ENCODE measurements at places on chromosomes 12 and 14.

DNA sequence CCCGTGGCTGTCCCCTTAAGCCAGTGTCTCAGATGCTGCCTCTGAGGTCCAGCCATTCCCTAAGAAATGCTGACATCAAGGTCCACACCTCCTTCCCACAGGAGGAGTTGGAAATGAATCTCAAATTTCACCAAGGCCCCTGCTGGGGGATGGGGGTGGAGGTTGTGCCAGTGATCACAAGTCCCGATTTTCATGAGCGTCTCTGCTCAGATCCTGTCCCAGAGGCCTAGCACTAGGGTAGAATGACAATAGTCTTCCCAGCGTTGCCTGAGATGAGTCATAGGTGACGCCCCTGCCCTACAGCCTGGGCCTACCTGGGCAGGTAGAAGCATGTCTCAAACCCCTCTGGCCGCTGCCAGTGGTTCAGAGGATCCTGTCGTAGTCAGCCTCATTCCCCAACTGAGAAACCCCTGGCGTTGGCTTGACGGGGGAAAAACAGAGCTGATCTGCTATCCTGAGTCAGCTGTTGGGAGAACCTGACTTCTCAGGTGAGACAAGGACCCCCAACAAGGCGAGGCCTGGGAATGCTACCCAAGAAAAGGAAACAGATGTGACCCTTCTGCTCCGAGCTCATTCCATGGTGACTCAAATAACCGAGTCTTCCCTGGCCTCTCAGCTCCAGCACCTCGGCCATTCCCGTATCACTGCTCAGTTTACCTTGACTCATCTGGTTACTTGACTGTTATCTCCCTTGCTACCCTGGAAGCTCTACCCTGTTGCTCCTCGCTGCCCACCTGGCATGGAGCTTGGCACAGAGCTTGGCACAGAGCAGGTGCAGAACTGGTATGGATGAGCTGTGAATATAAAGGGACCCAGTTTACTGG lies 21.8 kb upstream of the SPPL3 start:
- no peak for DNase-seq

GRCh38 chr12:65740873-65741600 lies 83.2 kb upstream of the HMGA2 start:
- DNase-seq, result peak; percentile 86

GRCh38 chr12:124537525-124538193 lies 29.8 kb downstream of the NCOR2 start:
- DNase-seq, result no peak

DNA sequence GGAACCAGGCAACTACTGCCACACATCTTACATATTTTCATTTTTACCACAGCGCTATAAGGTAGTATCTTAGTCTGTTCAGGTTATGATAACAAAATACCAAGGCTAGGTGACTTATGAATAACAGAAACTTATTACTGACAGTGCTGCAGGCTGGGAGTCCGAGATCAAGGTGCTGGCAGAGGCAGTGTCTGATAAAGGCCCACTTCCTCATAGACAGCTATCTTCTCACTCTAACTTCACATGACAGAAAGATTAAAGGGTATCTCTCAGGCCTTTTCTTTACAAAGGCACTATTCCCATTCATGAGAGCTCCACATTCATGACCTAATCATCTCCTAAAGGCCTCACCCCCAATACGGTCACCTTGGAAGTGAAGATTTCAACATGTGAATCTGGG lies 59.8 kb upstream of the MDM1 start:
- no peak for DNase-seq

- no peak for DNase-seq
These were observed 5.6 kb downstream of the CNIH1 start for GRCh38 chr14:54435500-54435981.

GRCh38 chr12:68967046-68967445 lies 34.1 kb upstream of the CPM start:
- no peak for DNase-seq

- DNase-seq, result no peak
These were observed 10.0 kb downstream of the SFSWAP start for GRCh38 chr12:131720921-131721320.

- no peak for DNase-seq
These were observed 86.5 kb downstream of the PDZRN4 start for GRCh38 chr12:41274643-41275042.

DNA sequence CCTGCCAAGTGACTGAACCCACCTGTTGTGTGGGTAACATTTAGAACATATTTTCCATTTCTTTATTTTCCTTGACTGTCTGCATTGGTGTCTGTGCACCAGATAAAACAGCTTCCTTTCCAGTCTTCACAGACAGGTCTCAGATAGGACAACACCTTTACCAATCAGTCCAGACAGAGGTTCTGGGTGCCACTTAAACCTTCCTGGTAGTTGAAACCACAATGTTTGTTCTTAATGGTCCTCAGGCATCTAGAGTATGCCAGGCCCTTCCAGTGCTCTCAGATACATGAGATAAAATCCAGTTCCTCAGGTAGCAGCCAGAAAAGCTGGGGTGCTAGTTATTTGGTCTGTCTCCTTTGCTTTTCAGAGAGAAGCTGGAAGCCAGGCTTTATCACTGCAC lies 7.0 kb upstream of the CLEC2D start:
- no peak for DNase-seq

DNA sequence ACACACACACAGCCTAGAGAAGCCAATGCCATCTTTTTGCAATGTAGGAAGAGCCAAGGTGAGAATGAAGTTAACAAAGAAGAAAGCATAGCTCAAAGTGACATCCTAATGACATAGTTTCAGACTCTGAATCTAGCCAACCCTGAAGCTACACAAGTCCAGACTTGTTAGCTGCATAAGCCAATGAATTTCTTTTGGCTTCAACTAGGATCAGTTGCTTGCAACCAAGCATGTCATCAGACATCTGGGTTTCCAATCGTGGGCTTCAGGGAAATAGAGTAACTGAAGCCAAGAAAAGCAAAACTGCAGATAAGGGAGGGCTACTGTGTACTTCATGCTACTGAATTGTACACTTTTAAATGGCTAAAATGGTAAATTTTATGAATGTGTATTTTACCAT lies 4.4 kb upstream of the GPHN start:
- no peak for DNase-seq

DNA sequence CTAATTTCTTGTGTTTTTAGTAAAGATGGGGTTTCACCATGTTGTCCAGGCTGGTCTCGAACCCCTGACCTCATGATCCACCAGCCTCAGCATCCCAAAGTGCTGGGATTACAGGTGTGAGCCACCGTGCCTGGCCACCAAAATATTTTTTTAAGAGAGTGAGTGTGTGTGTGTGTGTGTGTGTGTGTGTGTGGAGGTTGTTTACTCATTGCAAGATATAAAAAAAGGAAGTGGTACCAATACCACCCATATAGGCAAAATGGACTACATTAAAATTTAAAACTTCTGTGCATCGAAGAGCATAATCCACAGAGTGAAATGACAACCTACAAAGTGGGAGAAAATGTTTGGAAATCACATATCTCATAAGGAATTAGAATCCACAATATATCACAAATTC lies 15.5 kb upstream of the CLEC2A start:
- no peak for DNase-seq

DNA sequence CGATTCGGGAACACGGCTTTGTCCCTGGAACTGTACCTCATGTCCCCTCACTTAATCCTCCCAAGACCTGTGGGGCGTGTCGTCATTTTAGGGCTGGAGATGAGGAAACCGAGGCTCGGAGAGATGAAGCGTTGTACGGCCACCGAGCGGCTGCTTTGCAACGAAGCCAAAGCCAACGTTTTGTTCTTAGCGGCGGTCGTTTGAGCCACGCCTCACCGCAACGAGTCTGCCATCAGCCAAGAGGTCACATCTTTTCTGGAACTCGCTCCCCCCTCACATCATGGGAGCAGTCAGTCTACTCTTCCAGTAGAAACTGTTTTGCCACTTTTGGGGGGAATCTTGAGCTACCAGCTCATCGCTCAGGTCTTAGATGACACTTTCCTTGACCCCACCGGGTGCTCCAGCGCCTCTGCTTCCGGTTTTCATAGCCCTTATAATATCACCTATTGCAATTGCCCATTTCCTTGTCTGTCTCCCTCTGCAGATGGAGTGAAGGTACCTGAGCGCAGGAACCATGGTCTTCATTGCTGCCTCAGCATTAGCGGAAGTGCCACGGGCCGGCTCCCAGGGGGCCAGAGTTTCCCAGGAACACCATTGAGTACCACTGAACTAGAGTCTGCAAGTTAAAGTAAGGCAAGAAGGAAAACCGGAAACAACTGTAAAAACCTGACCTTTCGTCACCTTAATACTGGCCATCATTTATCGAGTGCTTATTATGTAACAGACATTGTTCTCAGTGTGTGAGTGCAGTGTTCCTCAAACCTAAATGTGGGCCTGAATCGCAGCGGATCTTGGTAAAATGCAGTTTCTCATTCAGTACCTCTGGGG lies 19.6 kb downstream of the NINJ2 start:
- DNase-seq, result no peak

DNA sequence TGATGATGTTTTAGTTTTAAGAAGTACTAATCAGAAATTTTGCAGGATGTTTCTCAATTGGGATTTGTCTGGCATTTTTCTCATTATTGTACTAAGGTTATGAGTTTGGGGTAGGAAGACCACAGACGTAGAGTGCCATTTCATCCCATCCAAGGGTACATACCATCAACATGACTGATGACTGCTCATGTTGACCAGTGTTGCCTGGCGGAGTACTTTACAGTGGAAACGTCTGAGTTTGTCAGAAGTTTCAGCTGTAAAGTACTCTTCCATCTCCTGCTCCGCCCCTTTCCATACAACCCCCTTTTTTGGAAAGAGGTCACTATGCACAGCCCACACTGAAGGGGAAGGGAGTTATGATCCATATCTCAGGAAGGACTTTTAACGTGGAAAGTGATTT lies 74.2 kb downstream of the RCOR1 start:
- DNase-seq, result no peak

- no peak for DNase-seq
These were observed 169.4 kb downstream of the FOXN3 start for GRCh38 chr14:89247457-89248122.

DNA sequence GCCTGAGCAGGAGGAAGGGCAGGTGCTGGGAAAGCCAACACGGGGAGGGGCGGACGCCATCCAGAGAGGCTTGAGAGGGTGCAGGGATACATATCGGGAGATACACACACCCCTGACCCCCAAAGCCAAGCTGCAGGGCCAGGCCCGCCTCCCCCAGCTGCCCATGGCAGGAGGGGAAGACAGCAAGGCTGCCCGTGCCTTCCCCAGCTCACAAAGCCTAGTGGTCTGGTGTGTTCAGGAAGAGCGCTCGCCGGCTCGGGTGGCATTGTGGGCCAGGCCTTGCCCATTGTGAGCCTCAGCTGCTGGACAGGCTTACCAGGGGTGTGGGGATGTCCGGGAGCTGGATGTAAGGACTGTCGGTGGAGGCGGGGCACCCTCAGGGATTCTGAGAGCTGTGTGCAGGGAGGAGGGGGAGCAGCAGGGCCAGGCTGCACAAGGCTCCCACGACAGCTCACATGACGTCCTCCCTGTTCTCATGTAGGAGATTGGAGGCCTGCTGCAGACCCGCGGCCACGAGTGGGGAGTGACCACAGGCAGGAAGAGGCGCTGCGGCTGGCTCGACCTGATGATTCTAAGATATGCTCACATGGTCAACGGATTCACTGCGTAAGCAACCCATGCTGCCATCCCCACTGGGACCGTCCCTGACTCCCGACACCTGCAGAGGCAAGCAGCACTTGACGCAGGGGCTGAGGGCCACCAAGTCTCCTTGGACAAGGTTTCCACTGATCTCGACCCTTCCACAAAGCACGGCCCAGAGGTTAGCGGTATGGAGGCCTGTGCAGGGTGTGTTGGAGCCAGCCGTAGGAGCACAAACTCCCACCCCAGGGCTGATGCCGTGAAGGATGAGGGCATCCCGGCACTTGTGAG lies 10.1 kb upstream of the SIVA1 start:
- no peak for DNase-seq

DNA sequence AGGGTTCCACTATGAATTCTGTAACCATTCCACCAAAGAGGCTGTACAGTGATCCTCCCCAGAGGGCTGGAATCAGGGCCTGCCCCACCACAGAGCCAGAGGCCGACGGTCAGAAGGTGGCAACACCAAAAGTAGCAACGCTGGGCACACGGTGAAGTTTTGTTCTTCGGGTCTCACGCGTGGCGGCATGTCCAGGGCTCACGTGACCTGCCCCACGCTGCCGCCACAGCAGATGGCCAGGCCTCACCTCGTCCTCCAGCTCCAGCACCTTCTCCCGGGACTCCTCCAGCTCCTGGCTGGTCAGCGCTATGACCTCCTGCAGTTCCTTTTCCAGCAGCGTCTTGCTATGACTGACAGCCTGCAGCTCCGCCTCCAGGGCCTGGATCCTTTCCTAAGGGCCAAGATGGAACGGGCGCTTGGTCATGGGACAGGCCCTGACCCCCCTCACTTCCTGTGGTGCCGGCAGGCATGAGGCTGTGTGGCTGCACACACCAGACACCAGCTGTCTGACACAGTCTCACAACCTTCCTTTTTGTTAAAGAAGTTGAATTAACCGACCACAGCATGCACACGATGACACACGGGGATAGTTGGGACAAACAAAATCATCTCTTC lies 22.4 kb upstream of the ANKLE2 start:
- no peak for DNase-seq

GRCh38 chr14:90379106-90379505 lies 17.7 kb upstream of the CALM1 start:
- DNase-seq, result no peak

DNA sequence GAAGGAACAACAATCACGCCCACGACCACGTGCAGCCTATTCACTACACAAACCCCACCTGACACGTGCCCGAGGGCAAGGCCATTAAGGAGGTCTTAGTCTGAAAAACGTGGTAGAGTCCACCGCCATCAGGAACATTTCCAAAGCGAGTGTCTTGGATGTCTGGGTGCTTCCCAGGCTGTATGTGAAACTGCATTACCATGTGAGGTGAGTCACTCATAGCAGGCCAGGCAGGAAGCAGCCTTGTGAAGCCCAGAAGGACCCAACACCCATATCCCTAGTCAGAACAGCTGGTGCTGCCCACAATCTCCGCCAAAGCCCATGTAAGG lies 3.3 kb upstream of the KRT79 start:
- no peak for DNase-seq

DNA sequence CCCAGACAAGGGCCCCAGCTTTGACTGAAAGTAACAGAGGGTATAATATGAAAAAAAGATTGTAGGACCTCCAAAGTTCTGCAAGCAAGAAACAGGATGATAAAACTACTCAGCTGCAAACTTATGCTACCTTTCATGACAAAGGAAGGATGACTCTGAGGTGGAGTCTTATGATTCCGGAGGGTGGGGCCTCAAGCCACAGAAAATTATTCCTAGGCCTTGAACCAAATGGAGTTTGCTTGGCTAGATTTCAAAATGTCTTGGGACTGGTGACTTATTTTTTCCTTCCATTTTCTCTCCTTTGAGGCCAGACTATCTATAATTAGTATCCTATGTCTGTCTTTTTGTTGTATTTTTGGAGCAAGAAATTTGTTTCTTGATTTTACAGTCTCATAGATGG lies 336.4 kb downstream of the LRIG3 start:
- DNase-seq, result no peak

DNA sequence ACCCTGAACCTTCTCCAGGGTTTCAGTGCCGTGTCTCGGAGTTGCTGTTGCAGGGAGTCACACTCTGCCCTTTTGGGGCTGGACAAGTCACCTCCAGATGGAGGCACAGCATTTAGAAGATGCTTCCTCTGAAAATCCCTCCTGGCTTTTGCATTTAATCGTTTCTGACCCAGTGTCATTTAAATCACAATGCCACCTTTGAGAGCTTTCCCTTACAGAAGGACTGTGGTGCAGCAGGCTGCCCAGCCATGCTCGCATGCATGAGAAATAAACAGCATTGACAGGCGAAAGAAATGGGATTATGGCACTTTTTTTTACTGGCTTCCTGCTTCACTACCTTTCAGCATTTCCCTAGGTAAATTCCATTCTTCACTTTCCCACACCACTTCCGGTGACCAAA lies 113.4 kb upstream of the DYRK2 start:
- no peak for DNase-seq

- DNase-seq, result no peak
These were observed 606.1 kb downstream of the SLC16A7 start for GRCh38 chr12:60201891-60202290.
